ENCODE measurements at places on chromosomes 1 and 21. TPM values are rescaled to one million over a fixed set of nuclear protein-coding genes. Genes with fewer than 3 reads are reported as not detected.

- no peaks in the 10 kb centered on the region for H3K36me3 ChIP-seq
- no peak for DNase-seq
- H3K4me3 ChIP-seq, result no peak overlapping the region
- H3K27me3 ChIP-seq, result no peaks in the 10 kb centered on the region
- no peaks in the 10 kb centered on the region for H3K4me1 ChIP-seq
- H3K27ac ChIP-seq, result no peak overlapping the region
Observed at GRCh38 chr21:29523646-29524045, 224.9 kb downstream of the BACH1 start.

DNA sequence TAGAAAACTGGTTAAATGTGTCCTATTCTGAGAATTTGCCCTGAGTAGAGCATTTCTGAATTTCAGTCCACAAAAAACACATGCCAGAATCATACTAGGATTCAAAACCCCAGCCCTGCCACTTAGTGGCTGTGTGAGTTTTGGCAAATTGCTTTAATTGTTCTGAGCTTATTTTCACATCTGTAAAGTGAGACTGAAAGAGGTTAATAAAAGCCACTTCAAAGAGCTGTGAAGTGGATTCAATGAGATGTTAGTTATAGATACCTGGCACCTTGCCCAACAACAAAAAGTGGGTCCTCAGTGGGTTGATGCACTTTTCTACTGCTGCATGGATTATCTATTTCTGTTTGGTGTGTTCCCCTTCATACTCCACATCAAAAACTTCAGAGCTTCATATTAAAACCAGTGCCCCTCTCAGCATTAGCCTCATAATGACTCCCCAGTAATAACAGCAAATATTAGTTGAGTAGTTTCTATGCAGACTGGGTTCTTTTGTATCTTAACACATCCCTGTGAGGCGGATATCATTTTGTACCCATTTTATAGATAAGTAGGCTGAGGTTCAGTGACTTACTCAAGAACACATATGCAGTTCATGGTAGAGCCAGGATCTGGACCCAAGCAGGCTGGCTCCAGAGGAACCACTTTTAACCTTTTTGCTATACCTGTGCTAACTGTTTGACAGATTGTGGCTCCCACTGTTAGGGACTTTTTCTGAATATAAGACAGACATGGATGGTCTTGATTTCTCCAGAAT is 14.2 kb upstream of the ADORA3 start:
- H3K27me3 ChIP-seq, result no peaks in the 10 kb centered on the region
- H3K4me1 ChIP-seq, result no peaks in the 10 kb centered on the region
- H3K4me3 ChIP-seq, result no peak overlapping the region
- no peaks in the 10 kb centered on the region for H3K36me3 ChIP-seq
- no peak overlapping the region for H3K27ac ChIP-seq

GRCh38 chr21:42366292-42367010 is at the start of gene TFF1:
TFF1 (minus strand) TSS chr21:42366535; CDS start chr21:42366495, 40 bp downstream.
- H3K27ac ChIP-seq, result no peak within 1 kb of the TSS
- H3K4me1 ChIP-seq, result no peaks in the 10 kb centered on the region
- no peak for DNase-seq
- H3K4me3 ChIP-seq, result no peak within 1 kb of the TSS

GRCh38 chr1:110176299-110176956 is 26.1 kb downstream of the SLC6A17 start:
- no peak for DNase-seq
- H3K27ac ChIP-seq, result no peak overlapping the region

DNA sequence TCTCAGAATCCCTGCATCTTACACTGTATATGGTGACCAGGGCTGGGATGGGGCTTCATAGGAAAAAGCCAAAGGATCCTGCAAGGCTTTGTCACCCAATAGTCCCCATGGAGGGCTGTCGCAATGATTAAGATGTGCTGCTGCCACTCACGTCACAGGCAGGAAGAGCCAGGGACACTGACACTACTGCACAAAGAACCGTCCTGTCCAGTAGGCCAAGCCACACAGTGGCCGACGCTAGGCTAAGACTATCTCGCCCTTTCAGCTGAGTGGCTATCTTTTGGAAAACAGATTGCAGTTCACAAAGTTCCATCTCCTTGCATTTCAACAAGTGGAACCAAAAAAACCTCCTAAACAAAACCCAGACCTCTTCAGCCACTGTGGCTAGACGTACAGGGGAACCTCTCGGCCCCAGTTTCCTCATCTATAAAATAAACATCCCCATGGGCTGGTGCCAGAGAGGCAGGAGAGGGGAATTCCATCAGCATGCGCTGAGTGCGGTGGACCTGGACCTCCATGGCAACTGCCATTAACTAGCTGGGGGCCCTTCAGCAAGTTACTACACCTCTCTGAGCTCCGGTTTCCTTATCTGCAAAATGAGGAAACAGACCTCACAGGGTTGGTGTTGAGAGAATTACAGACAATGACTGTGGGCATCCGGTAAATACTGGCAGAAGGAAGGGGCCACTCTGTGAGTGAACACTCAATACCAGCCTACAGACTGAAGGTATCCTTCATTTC is 8.7 kb downstream of the CAPZB start:
- H3K27ac ChIP-seq, result no peak overlapping the region
- no peaks in the 10 kb centered on the region for H3K36me3 ChIP-seq
- peaks cover 13% of the 10 kb centered on the region for H3K4me1 ChIP-seq
- H3K27me3 ChIP-seq, result no peaks in the 10 kb centered on the region
- DNase-seq, result no peak
- H3K4me3 ChIP-seq, result no peak overlapping the region

DNA sequence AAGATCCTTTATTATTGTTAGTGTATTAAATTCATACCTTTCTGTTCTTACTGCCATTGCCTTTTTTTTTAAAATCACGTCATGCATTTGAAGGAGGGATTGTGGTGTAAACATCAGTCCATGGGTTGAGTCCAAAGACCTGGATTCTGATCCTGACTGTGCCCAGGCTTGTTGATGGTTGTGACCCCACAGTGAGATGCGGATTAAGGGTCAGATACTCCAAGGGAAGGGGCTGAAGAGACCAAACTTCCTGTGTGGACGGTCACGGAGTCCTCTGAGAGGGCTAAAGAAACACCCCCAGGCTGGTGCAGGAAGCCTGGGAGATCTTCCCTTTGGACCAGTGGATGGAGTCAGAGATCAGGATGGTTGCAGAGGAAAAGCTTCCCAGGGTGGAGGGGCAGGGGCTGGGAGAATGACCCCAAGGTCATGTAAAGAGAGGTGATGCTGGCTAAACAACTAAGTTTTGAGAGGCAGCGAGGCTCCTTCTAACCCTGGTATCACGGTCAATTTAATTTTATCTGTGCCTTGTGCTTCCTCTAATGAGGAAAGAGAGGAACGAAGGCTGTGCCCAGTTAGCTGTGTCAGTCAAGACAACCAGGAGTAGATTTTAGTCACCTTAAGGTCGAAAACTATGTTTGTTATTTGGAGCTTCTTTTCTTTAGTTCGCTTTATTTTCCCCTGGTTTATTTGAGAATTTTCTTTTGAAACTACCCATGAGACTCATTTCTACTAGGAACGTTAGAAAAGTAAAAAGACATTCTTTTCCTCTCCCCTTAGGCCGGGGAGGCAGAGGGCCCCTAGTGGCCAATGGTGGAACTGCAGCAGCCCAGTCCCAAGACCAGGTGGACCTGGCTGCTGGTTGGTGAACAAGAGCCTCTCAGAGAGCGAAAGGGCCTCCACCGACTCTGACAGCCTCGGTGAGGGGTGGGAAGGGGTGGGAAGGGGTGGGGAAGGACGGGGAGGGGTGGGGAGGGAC is 8.7 kb upstream of the GPR161 start:
- H3K4me1 ChIP-seq, result peaks cover 9% of the 10 kb centered on the region
- H3K4me3 ChIP-seq, result no peak overlapping the region
- H3K27me3 ChIP-seq, result no peaks in the 10 kb centered on the region
- DNase-seq, result peak; percentile 90
- H3K36me3 ChIP-seq, result no peaks in the 10 kb centered on the region

DNA sequence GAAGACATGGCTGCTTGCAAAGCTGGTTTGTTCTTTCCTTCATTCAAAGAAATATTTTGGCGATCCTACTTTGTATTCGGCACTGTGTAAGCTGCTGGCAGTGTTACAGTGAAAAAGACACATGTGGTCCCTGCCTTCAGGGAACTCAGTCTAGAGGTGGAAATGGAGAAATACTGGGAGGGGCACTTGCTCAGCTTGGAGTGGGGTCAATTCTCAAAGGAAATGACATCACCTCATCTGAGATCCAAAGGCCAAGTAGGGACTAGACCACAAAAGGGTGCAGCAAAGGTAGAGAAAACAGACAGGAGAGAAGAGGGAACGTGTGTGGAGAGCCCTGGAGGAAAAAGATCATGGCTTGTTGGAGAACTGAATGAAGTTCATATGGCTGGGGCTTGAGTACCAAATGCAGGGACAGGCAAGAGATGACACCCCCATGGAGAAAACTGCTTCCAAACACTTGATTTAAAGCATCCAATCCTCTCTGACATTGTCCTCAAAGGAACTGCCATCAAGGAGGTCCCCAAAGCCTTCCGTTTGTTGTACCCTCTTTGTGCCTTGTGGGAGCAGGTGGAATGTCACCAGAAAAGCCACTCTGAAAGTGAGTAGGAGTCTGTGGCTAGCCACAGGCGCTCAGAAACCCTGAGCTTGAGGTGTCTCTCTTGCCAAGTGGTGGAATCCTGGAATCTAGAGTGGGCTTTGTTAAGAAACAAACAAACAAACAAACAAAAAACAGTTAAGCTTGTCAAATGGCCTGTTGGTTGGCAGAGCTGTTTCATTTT is 48.3 kb upstream of the TDRD10 start:
- DNase-seq, result no peak
- H3K36me3 ChIP-seq, result no peaks in the 10 kb centered on the region
- no peaks in the 10 kb centered on the region for H3K27me3 ChIP-seq
- H3K4me1 ChIP-seq, result no peaks in the 10 kb centered on the region

The RSPH1 gene
- total RNA-seq, result 0.04 TPM

DNA sequence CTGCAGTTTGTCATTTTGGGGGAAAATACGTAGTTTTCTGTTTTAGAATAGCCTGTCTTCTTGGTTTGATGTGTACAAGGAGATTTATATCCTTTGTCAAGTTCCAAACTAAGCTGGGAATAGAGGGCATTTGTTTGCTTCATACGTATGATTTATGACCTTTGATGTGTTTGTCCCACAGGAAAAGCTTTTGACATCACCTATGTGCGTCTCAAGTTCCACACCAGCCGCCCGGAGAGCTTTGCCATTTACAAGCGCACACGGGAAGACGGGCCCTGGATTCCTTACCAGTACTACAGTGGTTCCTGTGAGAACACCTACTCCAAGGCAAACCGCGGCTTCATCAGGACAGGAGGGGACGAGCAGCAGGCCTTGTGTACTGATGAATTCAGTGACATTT is 79.9 kb downstream of the LAMC1 start:
- no peaks in the 10 kb centered on the region for H3K27me3 ChIP-seq
- no peak for DNase-seq
- H3K4me1 ChIP-seq, result peaks cover 13% of the 10 kb centered on the region
- no peak overlapping the region for H3K27ac ChIP-seq
- no peak overlapping the region for H3K4me3 ChIP-seq

- no peaks in the 10 kb centered on the region for H3K36me3 ChIP-seq
- H3K27ac ChIP-seq, result no peak overlapping the region
- no peak overlapping the region for H3K4me3 ChIP-seq
- no peak for DNase-seq
- peaks cover 8% of the 10 kb centered on the region for H3K4me1 ChIP-seq
Observed at GRCh38 chr1:171155484-171155883, 29.6 kb upstream of the FMO2 start.

- H3K27ac ChIP-seq, result no peak overlapping the region
- H3K4me1 ChIP-seq, result no peaks in the 10 kb centered on the region
- H3K4me3 ChIP-seq, result no peak overlapping the region
- no peaks in the 10 kb centered on the region for H3K27me3 ChIP-seq
- H3K36me3 ChIP-seq, result peaks cover 28% of the 10 kb centered on the region
Observed at GRCh38 chr1:15923241-15923640, 52.7 kb downstream of the ZBTB17 start.

DNA sequence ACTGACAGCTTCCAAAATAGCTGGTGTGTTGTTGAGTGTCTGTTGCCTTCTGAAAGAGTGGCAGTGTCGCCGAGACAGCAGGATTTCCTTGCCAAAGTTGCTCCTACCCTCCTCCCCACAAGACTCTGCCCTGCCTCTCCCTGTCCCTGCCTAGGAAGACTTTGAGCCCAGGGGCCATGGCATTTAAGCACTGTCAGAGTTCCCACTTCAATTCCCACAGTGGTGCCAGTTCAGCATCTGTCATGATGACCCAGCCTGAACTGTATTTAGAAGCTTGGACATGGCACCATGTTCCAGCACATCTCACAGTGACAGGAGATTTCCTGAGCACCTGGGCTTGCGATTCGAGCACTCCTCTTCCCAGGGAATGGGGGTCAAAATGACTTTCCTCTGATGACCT is 43.6 kb downstream of the TBX15 start:
- no peaks in the 10 kb centered on the region for H3K4me1 ChIP-seq
- no peaks in the 10 kb centered on the region for H3K27me3 ChIP-seq
- no peaks in the 10 kb centered on the region for H3K36me3 ChIP-seq
- H3K27ac ChIP-seq, result no peak overlapping the region
- no peak for DNase-seq

Data from neural progenitor cell (in vitro differentiated cells).